ENCODE measurements at places on chromosomes 5 and 9. TPM values are rescaled to one million over a fixed set of nuclear protein-coding genes. Genes with fewer than 3 reads are reported as not detected.

DNA sequence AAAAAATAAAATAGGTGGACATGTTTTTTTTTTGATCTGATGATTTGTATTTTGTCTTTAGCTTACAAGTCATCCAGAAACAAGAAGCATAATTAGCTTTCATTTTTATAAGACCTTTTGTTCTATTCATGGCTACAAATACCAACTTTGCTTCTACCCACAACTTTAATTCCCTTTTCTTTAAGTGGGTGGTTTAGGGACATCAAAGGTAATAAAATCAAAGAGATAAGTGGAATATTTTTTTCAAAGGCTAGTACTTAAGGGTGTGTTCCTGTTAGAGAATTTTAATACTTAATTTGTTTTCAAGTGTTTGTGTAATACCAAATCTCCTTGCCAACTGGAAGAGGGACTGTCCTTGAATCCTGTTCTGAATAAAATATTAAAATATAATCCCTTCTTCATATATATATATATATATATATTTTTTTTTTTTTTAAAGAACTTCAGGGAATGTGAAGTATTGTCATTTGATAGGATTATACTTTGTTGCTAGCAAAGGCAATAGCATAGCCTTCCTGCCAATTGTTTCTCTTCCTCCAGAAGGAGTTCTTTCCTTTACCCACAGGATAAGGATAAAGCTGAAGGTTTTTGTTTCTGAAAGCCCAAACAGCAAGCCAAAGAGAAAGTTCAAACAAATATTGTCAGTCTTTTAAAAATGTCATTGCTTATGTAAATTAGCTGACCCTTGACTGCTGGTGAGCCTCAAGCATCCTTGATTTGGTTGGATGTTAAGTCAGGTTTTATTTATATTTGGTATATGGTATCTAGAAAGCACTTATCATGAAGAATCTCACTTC lies 108.9 kb downstream of the PAM start:
- H3K4me1 ChIP-seq, result peaks cover 11% of the 10 kb centered on the region
- no peak overlapping the region for H3K4me3 ChIP-seq
- no peak for DNase-seq
- peaks cover 9% of the 10 kb centered on the region for H3K36me3 ChIP-seq
- H3K27ac ChIP-seq, result no peak overlapping the region

- no peak overlapping the region for H3K4me3 ChIP-seq
- no peak overlapping the region for H3K27ac ChIP-seq
- DNase-seq, result no peak
- H3K36me3 ChIP-seq, result no peaks in the 10 kb centered on the region
- H3K27me3 ChIP-seq, result no peaks in the 10 kb centered on the region
Observed at GRCh38 chr5:43855452-43855851, 252.5 kb downstream of the NNT start.

Gene ZNF454
- not detected for total RNA-seq

DNA sequence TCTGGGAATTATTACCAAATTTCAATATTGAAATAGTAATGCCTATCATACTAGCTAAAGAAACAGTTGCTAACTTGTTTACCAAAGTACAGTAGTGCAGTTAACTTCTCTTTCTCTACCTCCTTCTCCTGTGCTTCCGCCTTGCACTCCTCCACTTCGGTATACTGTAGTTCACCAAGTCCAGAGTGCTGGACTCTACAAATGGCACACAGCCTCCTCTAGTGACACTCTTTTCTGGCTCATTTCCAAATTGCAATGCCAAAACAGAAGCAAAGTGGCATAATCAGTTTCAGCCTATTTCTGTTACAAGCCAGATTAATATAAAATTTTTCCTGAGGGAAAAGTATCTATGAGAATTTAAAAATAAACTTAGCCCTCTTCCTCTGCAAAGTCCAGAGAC lies 86.0 kb upstream of the RASGRF2 start:
- no peak overlapping the region for H3K4me3 ChIP-seq
- H3K27me3 ChIP-seq, result no peaks in the 10 kb centered on the region
- peaks cover 20% of the 10 kb centered on the region for H3K4me1 ChIP-seq
- no peak overlapping the region for H3K27ac ChIP-seq

GRCh38 chr9:121201045-121201737 lies 478 bp downstream of the RAB14 start:
- peaks cover 46% of the 10 kb centered on the region for H3K4me1 ChIP-seq
- peak overlapping the region; percentile 96 for H3K4me3 ChIP-seq
- H3K36me3 ChIP-seq, result peaks cover 36% of the 10 kb centered on the region

Gene CER1
- not detected for total RNA-seq

Gene PTGER4
- 30.4 TPM for total RNA-seq

DNA sequence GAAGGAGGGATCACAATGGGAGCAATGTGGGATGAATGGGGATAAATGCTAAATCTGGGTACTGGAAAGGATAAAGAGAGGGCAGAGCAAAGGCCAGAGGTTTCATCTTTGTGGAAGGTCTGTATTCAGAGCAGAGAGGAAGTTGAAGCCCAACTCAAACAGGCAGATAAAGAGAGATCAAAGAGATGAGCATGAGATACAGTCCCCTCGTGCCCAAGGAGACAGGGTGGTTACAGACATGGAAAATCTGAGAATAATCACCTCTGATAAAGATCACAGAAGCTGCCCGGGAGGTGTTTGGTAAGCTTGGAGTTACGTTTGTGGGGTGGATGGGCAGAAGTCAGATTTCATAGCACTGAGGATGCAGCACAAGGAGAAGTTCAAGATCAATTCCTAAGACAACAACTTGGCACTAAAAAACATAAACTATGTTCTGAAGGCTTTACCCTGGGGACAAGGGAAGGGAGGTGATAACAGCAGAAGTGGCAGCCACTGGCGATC lies 459 bp upstream of the ERAP2 start:
- peak overlapping the region; percentile 92 for H3K27ac ChIP-seq
- peaks cover 14% of the 10 kb centered on the region for H3K36me3 ChIP-seq
- H3K4me3 ChIP-seq, result peak overlapping the region; percentile 84
- peaks cover 64% of the 10 kb centered on the region for H3K4me1 ChIP-seq
- no peaks in the 10 kb centered on the region for H3K27me3 ChIP-seq
- DNase-seq, result peak; percentile 35

Gene LURAP1L
- total RNA-seq, result not detected

DNA sequence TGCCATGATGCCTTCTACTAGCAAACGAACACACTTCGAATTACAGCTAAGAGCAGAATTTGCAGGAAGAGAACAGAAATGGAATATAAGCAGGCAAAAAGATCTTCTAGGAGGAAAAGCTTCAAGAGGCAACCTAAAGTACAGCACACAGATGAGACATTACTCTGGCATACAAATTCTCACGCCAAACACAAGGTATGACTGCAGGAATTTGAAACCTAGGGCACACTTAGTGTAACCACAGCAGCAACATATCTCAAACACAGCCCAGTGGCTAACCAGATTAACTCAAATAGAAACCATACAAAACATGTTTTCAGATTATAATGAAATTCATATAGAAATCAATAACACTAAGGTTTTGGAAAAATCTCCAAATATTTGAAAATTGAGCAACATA lies 481.0 kb upstream of the RGMB start:
- no peaks in the 10 kb centered on the region for H3K36me3 ChIP-seq
- H3K27ac ChIP-seq, result no peak overlapping the region
- no peak overlapping the region for H3K4me3 ChIP-seq
- peaks cover 5% of the 10 kb centered on the region for H3K4me1 ChIP-seq

DNA sequence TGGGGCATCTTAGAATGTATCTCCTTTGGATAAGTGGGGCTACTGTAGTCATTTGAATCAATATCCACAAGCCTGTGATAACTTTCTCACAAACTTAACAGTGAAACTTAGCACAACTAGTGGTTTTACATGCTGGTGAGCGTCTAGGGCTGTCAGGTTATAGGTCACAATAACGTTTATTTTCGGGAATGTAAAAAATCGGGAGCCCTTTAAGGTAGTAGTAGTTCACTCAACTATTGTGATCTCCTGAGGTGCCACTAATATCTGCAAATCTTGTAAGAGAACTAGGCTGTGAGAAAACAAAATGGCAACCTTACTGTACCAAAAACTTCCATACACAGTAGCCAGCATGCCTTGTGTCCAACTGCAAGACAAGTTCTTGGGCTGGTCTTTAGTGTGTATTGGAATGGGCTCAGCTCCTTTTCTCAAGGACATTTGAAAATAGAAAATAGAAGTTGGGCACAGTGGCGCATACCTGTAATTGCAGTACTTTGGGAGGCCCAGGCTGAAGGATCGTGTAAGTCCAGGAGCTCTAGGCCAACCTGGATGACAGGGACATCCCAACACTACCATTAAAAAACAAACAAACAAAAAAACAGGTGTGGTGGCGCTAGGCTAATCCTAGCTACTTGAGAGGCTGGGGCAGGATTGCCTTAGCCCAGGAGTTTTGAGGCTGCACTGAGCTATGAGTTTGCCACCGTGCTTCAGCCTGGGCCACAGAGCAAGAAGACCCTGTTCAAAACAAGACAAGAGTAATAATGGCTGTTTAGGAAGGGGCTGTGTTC lies 5.2 kb upstream of the PKN3 start:
- no peak overlapping the region for H3K4me3 ChIP-seq
- DNase-seq, result no peak
- H3K36me3 ChIP-seq, result peaks cover 48% of the 10 kb centered on the region

GRCh38 chr9:122996586-122996985 lies 36.9 kb upstream of the GPR21 start:
- no peaks in the 10 kb centered on the region for H3K27me3 ChIP-seq
- no peak overlapping the region for H3K4me3 ChIP-seq
- no peak for DNase-seq
- H3K4me1 ChIP-seq, result peaks cover 7% of the 10 kb centered on the region

DNA sequence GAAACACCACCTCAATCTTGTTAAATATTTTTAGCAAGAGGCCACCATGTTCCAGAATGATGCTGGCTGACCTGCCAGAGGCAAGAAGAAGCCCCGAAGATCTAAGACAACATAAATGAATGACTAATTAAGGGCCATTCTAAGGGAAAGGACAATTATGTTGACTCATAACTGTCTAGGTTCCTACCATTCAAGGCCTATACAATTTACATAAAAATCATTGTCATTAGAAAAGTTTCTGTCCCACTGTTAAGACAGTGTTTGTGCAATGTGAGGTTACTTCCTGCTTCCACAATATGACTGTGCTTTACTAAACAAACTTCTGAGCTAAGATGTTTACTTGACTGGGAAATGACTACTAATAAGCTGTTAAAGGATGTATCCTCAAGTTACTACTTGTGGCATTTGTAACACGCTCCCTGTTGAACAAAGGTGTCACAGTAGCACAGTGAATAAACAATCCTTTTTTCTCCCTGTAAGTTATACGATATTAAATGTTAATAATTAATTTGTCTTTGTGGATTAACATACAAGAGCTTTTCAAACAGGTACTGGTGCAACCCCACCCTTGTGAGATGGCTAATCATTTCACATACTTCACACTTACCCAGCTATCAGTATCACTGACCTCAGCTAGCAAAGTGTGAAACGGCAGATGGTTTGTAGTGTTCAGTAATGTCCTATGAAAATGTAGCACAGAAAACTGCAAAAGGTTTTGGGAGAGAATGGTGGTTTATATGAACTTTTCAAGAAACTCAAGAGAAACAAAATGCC lies 195.8 kb downstream of the EFNA5 start:
- H3K36me3 ChIP-seq, result no peaks in the 10 kb centered on the region
- peaks cover 9% of the 10 kb centered on the region for H3K27me3 ChIP-seq
- DNase-seq, result no peak

DNA sequence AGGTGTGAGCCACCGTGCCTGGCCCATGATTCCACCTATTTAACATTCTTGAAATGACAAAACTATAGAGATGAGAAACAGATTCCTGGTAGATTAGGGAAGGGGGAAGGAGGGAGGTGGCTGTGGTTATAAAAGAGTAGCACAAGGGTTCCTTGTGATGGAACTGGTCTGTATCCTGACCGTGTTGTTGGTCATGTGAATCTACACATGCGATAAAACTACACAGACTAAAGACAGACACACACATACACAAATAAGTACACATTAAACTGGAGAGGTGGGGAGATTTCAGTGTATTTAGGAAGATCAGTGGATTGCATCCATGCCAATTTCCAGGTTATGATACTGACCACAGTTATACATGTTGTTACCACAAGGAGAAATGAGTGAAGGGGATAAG lies 60.9 kb downstream of the RNF130 start:
- no peaks in the 10 kb centered on the region for H3K27me3 ChIP-seq
- H3K4me3 ChIP-seq, result no peak overlapping the region
- no peaks in the 10 kb centered on the region for H3K36me3 ChIP-seq
- H3K27ac ChIP-seq, result no peak overlapping the region
- peaks cover 24% of the 10 kb centered on the region for H3K4me1 ChIP-seq
- no peak for DNase-seq

Gene OBP2B
- not detected for total RNA-seq

DNA sequence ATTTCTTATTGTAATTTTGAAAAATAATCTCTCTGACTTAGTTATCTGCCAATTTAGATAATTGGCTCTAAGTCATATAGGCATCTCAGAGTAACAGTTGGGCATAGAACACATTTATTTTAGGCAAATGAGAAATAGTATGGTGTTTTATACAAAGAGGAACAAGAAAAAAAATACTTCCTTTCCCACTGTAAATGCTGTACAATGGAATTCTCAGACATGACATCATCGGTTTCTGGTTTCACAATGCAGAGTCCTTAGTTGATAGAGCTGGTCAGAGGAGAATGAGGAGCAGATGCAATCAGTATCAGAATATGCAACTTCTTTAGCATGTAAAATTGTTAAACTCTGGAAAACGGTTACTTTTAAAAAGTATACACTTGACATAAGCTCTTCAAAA lies 49.4 kb downstream of the PLK2 start:
- H3K27me3 ChIP-seq, result peaks cover 9% of the 10 kb centered on the region
- H3K4me3 ChIP-seq, result no peak overlapping the region
- no peaks in the 10 kb centered on the region for H3K4me1 ChIP-seq
- no peak overlapping the region for H3K27ac ChIP-seq
- H3K36me3 ChIP-seq, result no peaks in the 10 kb centered on the region

Gene RANBP3L
- not detected for total RNA-seq

Gene CCNB1
- 164 TPM for total RNA-seq

- H3K4me1 ChIP-seq, result peaks cover 15% of the 10 kb centered on the region
- DNase-seq, result peak; percentile 34
- no peak overlapping the region for H3K4me3 ChIP-seq
- peaks cover 3% of the 10 kb centered on the region for H3K36me3 ChIP-seq
- H3K27ac ChIP-seq, result no peak overlapping the region
Observed at GRCh38 chr5:59126708-59127573, 544.1 kb downstream of the RAB3C start.

GRCh38 chr5:134100283-134101091 lies 14.0 kb upstream of the TCF7 start:
- H3K4me1 ChIP-seq, result peaks cover 42% of the 10 kb centered on the region
- peak; percentile 71 for DNase-seq
- no peaks in the 10 kb centered on the region for H3K36me3 ChIP-seq
- no peak overlapping the region for H3K4me3 ChIP-seq

Data from activated T-helper 2 cell treated with anti-CD3 and anti-CD28 coated beads, Interferon-gamma antibody, Interleukin-2, Interleukin-4, amounts not matched to agents 10 μg/mL and 5 μg/mL and 100 μg/mL, durations not matched to agents 14 hours and 24 hours and 36 hours (primary cell).